DMS79 (cell line): ENCODE measurements at places on chromosomes 13 and 19.

GRCh38 chr13:93953841-93954240 is 525.6 kb downstream of the DCT start:
- no peak for DNase-seq

GRCh38 chr13:47317356-47317755 is 420.5 kb upstream of the HTR2A start:
- DNase-seq: no peak

DNA sequence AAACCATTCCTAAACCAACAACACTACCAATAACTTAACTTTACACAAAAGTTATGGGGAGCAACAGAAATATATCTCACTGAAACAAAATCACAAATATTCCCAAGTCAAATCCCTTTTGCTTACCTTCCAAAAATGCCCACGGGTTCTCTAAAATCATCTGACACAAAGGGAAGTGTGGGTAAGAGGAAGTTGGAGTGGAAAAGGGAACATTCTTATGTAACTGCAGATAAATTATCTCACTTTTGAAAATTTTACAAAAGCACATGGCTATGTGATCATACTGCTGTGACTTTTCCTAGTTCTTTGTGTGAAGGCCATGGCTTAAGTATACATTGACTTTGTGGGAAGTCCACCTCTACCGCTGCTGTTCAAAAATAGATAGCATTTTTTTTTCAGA is 350.5 kb downstream of the GPC6 start:
- DNase-seq: no peak

DNA sequence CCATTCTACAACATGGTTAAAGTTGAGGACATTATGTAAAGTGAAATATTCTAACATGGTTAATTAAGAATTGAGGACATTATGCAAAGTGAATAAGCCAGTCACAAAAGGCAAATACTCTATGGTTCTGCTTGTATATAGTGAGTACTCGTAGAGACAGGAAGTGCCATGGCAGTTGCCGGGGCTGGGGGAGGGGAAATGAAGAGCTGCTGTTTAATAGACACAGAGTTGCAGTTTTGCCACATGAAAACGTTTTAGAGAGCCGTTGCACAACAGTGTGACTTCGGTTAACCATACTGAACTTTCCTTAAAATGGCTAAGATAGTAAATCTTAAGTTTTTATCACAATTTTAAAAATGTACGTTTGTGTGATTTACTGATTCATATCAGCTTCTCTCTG is 176.9 kb downstream of the SHISA2 start:
- DNase-seq: no peak

- no peak for DNase-seq
Observed at GRCh38 chr13:40981361-40981760, 37.8 kb downstream of the ELF1 start.

- DNase-seq: peak; percentile 15
Observed at GRCh38 chr19:9075064-9075949, 11.6 kb upstream of the OR1M1 start.

DNA sequence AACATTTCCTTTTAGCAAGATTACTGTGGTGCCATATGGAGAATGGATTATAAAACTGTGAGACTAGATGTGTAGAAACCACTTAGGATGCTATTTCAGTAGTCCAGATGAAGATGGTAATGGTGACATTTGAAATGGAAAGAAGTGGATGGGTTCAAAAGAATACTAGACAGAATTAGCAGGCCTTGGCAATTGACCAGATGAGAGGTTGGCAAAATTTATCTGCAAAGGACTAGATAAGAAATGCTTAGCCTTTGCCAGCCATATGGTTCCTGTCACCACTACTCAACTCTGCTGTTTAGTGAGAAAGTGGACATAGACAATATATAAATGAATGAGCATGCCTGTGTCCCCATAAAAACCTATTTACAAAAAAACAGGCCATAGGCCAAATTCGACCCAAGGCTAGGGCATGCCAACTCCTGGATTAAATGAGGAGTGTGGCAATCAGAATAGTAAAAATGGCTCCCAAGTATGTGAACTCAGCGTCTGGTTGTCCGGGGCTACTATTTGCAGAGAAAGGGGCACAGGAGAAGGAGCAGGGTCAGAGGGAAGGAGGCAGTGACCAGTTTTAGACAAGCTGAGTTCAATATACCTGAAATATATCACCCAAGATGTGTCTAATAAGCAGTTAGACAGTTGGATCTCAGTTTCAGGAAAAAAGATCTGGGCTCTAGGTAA is 98.4 kb downstream of the ENOX1 start:
- no peak for DNase-seq

GRCh38 chr13:93776936-93777335 is 550.3 kb downstream of the GPC6 start:
- DNase-seq: no peak

DNA sequence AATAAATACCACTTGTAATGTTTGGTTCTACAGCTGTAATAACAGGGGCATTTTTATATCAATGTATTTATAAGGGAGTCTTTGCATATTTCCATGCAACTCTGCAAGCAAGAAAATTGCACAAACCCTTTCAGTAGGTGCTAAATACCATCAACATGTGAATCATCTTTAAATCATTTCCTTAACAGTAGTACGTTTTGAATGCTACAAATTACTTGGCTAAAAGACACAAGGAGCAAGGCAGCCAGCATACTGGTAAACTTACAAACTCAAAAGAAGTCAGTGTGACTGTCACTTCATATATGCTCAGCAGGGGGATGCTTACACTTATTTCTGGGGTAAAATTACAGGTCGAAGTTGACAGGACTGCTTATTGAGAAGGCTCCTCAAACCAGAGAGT is 402.4 kb downstream of the EFNB2 start:
- DNase-seq: no peak

DNA sequence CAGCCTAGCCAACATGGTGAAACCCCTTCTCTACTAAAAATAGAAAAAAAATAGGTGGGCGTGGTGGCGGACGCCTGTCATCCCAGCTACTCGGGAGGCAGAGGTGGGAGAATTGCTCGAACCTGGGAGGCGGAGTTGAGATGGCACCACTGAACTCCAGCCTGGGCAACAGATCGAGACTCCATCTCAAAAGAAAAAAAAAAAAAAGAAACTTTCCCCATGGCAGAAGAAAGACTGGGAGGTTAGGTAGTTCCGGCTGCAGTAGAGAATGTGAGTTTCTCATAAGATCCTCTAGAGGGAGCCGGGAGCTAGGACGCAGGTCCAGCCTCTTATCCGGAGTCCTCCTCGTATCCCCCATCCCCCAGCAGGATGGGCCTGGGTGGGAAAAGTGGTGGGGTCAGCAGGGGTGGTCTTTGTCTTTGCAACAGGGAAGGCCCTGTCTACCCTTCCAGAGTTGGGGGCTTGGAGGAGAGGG is 13.2 kb upstream of the CREB3L3 start:
- DNase-seq: peak; percentile 16

- DNase-seq: no peak
Observed at GRCh38 chr13:23321535-23322241, 111.8 kb downstream of the SACS start.

GRCh38 chr19:1752757-1753728 is at the start of gene ONECUT3:
TSS of gene ONECUT3 (plus strand) at chr19:1753506. CDS start at chr19:1753663, 157 bp downstream.
- no peak for DNase-seq

DNA sequence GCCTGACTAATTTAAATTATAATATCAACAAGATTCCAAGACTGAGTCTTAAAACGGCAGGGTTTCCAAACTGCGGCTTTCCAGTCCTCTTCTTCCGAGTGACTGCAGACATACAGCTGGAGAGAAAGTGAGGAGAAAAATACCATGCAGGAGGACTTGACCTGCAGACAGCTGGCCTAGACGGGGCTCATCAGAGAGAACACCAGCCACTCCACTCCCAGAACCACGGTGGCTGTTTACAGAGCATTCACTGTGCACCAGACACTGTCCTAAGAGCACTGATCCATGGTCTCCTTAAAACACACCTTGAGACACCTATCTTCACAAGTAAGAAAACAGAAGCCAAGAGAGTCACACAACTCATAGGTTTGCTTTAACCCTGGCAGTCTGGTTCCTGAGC is 152.7 kb downstream of the MIPEP start:
- no peak for DNase-seq

- DNase-seq: no peak
Observed at GRCh38 chr19:10885201-10886169, 14.1 kb downstream of the CARM1 start.

DNA sequence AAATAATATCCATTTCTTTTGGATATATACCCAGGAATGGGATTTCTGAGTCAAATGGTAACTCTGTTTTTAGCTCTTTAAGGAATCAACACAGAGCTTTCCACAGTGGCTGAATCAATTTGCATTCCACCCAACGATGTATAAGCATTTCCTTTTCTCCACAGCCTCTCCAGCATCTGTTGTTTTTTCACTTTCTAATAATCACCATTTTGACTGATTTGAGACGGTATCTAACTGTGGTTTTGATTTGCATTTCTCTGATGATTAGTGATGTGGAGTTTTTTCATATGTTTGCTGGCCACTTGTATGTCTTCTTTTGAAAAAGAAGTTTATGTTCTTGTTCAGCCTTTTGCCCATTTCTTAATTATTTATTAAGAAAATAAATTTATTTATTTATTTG is 352.2 kb upstream of the OBI1 start:
- DNase-seq: no peak

- no peak for DNase-seq
Observed at GRCh38 chr13:49539313-49539712, 43.6 kb downstream of the PHF11 start.

DNA sequence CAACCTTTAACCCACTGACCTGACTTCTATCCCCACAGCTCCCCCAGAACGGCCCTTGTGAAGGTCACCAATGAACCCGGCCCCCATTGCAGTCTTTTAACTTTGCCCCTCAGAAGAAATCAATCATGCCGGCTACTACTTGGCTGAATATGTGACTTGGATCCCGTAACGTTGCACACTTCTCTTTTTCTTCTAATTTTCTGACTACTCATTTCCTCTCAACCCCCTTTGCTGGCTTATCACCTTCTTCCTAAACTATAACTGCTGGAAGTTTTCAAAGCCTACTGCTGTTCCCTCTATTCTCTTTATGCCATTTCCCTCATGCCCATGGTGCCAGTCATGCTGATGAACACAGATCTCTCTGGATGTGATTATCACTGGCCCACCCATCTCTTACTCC is 367.6 kb downstream of the DNAJC15 start:
- no peak for DNase-seq

GRCh38 chr19:57583104-57583520 is 833 bp upstream of the ZIK1 start:
- no peak for DNase-seq
